ENCODE measurements at places on chromosomes 7 and 10. TPM values are rescaled to one million over a fixed set of nuclear protein-coding genes. Genes with fewer than 3 reads are reported as not detected.

DENND2A gene
- 15.3 TPM for total RNA-seq

RSPH10B gene
- not detected for total RNA-seq

NPC1L1 gene
- not detected for total RNA-seq

NUDT13 gene
- 11.0 TPM for total RNA-seq

PPP1R3A gene
- not detected for total RNA-seq

AOAH gene
- not detected for total RNA-seq

NEUROG3 gene
- total RNA-seq, result not detected

SEPTIN14 gene
- total RNA-seq, result not detected

PVRIG gene
- total RNA-seq, result not detected

HECW1 gene
- 0.35 TPM for total RNA-seq
